ENCODE measurements at places on chromosomes 12 and 14. TPM values are rescaled to one million over a fixed set of nuclear protein-coding genes. Genes with fewer than 3 reads are reported as not detected.

OR4E2 gene
- not detected for total RNA-seq

NUMB gene
- total RNA-seq = 33.5 TPM

FOXG1 gene
- 1.5 TPM for total RNA-seq

SYT10 gene
- 1.2 TPM for total RNA-seq

SERPINA12 gene
- total RNA-seq = not detected

MORN3 gene
- 0.19 TPM for total RNA-seq

CLEC4E gene
- not detected for total RNA-seq
